ENCODE measurements at places on chromosomes 4 and X. TPM values are rescaled to one million over a fixed set of nuclear protein-coding genes. Genes with fewer than 3 reads are reported as not detected.

GRCh38 chr4:6720202-6720699, 4.3 kb downstream of the BLOC1S4 start:
- no peak overlapping the region for H3K27ac ChIP-seq
- DNase-seq, result peak; percentile 88

Gene CXCL1
- total RNA-seq, result 5.4 TPM

- H3K27me3 ChIP-seq, result no peaks in the 10 kb centered on the region
- no peak overlapping the region for H3K27ac ChIP-seq
- no peak overlapping the region for H3K4me3 ChIP-seq
- DNase-seq, result no peak
- no peaks in the 10 kb centered on the region for H3K36me3 ChIP-seq
- no peaks in the 10 kb centered on the region for H3K4me1 ChIP-seq
These were observed 36.6 kb upstream of the GPR78 start for GRCh38 chr4:8543623-8544022.

DNA sequence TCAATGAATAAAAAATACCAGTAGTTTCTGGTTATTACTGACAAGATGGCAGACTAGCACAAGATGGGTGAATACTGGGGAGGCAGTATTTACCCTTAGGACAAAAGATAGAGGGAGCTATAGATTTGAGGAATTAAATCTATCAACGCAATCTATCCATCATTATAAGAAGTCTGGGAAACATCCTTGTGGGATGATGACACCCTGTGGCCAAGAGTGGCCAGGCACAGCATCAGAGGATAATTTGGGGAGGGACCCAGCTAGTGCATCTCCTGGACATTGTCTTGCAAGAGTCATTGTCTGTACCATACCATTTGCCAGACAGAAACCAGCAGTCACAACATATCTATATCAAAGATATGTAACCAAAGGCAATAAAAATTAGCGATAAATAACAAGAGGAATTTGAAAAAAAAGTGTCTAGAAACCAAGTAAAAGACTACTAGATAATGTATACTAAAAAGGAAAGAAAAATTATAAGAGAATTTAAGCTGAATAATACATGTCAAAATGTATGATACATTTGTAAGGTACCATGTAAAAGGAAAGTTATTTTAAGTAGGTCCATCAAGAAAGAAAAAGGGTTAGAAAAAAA, 22.9 kb downstream of the KCTD8 start:
- no peak overlapping the region for H3K27ac ChIP-seq
- H3K4me1 ChIP-seq, result no peaks in the 10 kb centered on the region
- DNase-seq, result no peak
- no peaks in the 10 kb centered on the region for H3K36me3 ChIP-seq
- H3K27me3 ChIP-seq, result no peaks in the 10 kb centered on the region

GRCh38 chrX:151801980-151802379, 67.4 kb downstream of the CNGA2 start:
- no peaks in the 10 kb centered on the region for H3K27me3 ChIP-seq
- H3K36me3 ChIP-seq, result no peaks in the 10 kb centered on the region
- no peaks in the 10 kb centered on the region for H3K4me1 ChIP-seq
- DNase-seq, result no peak
- no peak overlapping the region for H3K4me3 ChIP-seq

DNA sequence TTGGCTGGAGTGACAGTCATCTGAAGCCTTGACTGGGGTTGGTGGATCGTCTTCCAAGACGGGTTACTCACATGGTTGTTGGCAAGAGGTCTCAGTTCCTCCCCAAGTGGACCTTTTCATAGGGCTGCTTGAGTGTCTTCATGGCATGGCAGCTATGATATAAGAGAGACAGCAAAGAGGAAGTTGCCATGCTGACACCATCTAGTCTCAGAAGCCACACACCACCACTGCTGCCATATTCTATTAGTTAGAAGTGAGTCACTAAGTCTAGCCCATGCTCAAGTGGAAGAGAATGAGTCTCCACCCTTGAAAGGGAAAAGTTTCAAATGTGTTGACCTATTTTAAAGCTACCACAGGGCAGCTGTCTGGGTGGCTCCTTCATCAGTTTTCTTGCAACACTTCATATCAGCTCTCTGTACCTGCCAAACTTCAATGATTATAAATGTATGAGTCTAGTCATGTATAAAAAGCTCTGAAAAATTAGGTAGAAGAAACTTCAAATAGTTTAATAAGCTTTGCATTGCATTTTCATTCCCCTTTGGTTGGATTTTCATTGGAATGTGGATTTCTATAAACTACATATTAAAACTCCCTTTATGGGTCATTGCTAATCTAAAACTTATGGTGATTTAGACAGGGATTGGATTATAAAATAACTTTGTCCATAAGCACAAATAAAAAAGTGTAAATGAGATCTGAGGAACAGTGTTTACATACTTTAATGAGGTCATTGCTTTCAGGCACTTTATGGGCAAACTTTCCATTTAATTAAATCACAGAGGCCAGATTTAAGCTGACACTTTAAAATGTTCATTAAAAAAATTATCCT, 68.0 kb upstream of the ATXN3L start:
- H3K27ac ChIP-seq, result no peak overlapping the region
- H3K4me3 ChIP-seq, result no peak overlapping the region
- no peaks in the 10 kb centered on the region for H3K27me3 ChIP-seq
- H3K4me1 ChIP-seq, result no peaks in the 10 kb centered on the region
- no peak for DNase-seq

DNA sequence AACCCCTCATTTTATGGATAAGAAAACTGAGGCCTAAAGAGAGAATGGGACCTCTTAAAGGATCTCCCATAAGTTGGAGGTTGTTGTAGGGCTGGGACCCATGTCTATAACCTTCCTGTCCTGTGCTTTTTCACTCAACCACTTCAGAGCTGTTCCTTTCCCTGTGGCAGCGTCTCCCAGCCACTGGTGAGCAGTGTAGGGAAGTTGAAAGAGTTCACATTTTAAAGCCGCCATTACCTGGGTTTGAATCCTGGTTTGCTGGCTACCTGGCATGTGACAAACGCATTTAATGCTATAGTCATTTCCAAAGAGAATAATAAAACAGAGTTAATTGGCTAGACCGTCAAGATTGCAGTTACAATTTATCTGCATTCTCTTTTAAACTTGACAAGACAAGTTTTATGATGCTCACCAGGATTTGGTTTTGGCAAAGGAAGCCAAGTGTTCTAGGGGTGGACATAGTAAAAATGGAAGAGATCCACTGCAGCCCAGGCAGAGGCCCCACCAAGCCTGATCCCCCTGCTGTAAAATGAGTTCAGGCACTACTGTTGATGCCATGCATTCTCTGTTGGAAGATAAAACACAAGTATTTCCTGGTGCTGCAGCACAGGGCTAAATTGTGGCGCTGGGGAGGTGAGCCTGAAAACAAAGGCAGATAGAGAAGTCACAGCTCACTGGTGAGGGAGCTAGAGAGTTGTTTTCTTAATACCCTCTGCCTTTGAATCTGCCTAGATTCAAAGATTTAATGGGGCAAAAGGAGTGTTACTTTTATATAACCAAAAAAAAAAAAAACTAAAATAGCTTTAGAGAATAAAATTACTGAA, 218.7 kb downstream of the NWD2 start:
- no peak overlapping the region for H3K27ac ChIP-seq
- DNase-seq, result no peak
- H3K4me3 ChIP-seq, result no peak overlapping the region
- no peaks in the 10 kb centered on the region for H3K27me3 ChIP-seq
- H3K36me3 ChIP-seq, result no peaks in the 10 kb centered on the region

DNA sequence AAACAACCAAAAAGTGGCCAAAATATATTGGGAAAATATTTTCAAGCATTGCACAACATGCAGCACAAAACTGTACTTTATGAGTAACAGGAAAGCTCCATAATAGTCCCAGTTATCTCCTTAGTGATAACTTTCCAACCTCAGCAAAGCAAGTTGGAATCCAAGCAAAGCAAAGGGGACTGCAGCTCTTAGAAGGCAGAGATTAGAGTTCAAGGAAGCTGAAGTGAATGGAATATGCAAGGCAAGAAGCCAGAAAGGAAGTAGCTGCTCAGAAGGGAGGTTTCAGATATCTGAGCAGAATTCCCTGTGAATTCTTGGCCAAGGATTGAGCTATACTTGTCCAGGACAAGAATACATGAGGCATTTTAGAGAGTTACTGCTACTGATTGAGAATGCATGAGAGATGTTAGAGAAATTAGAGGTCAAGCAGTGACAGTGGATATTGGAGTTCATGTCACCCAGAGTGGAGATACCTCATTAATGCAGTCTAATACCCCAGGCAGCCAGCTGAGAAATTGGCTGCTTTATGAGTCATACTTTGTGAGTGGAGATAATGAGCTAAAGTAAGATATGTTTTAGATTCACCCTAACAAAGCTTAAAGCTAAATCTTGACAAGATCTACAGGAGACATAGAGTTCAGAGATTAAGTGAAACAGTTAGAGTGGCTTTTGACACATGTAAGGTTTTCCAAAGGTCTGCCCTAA, 102.8 kb downstream of the INPP4B start:
- H3K4me3 ChIP-seq, result no peak overlapping the region
- no peaks in the 10 kb centered on the region for H3K27me3 ChIP-seq
- DNase-seq, result no peak
- no peak overlapping the region for H3K27ac ChIP-seq
- H3K36me3 ChIP-seq, result no peaks in the 10 kb centered on the region

GRCh38 chr4:168632301-168632725, 135.5 kb downstream of the PALLD start:
- peak overlapping the region; percentile 83 for H3K27ac ChIP-seq
- H3K4me1 ChIP-seq, result peaks cover 52% of the 10 kb centered on the region
- no peaks in the 10 kb centered on the region for H3K36me3 ChIP-seq
- H3K4me3 ChIP-seq, result peak overlapping the region; percentile 65

Gene KIT
- 31.8 TPM for total RNA-seq

DNA sequence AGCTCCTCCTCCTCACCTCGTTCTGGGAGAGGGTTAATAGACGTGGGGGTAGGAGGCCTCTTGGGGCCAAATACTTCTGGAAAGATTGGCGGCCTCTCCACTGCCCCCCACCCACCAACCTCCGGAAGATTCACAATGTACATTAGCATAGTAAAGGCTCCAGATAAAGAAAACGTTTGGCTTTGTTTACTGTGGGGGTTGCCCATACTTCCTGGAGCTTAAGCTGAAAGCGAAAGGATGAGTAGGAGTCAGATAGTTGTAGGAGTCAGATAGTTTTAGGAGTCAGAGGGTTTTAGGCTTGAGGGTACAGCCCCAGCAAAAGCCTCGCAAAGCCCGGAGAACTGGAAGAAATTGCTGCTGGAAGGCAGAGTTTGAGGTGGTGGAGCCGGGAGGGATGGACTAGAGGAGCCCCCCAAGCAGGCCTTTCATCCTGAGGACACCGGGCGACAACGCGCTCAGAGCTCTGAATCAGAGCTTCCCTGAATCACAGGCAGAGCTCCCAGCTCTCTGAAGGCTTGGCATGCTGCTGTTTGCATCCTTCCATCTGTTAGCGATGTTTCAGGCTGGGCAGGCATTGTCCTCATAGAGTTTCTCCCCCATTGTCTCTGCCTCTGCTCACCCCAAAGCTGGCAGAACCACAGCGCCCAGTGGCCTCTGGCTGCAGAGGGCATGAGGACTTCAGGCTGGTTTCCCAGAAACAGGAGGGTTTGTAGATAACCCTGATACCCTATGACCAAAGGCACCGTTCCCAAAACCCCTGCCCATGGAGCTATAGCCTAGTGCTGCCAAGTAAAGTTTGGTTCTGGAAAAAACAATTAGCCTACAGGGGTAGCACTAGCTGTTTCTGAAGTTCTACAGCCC, 280.7 kb downstream of the BCOR start:
- no peaks in the 10 kb centered on the region for H3K36me3 ChIP-seq
- no peaks in the 10 kb centered on the region for H3K27me3 ChIP-seq
- no peak overlapping the region for H3K27ac ChIP-seq
- H3K4me3 ChIP-seq, result no peak overlapping the region
- H3K4me1 ChIP-seq, result peaks cover 6% of the 10 kb centered on the region
- DNase-seq, result no peak

DNA sequence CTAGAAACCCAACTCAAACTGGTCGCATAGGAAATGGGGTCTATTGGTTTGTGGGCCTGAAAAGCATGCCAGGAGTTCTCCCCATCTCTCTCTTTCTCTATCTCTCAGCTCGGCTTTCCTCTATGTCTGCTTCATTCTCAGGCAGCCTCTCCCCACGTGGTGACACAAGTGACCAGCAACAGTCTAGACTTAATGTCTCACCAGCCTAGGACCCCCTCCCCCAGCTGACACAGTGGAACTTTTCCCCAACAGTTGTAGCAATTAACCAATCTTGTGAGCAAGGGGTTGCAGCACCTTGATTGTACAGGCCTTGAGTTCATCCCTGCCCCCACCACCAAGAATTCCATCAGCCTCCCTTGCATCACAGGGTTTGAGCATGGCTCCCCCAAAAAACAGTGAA, 159.8 kb upstream of the KIT start:
- H3K36me3 ChIP-seq, result no peaks in the 10 kb centered on the region
- H3K4me3 ChIP-seq, result no peak overlapping the region
- DNase-seq, result no peak
- no peak overlapping the region for H3K27ac ChIP-seq

- H3K27ac ChIP-seq, result no peak overlapping the region
- no peak for DNase-seq
These were observed 23.1 kb upstream of the NAP1L5 start for GRCh38 chr4:88720451-88721428.

Gene RGS12
- total RNA-seq, result 15.7 TPM

DNA sequence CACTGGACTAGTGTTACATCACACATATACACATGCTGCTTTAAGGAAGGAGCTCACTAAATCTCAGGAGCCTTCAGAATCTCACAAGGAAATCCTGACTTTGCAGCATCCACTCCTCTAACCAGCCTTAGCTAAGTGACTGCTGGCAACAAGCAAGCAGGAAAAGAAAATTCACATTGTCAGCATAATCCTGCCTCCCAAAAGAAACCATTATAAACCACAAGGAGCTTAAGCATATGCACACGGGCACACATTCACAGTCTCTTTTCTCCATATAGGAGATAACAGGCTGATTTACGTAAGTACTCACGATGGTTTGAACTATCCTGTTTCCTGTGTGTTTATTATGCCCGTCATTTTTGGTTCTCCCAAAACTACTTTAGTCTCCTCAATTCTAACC, 136.3 kb downstream of the TMEM144 start:
- DNase-seq, result no peak
- no peaks in the 10 kb centered on the region for H3K27me3 ChIP-seq
- no peak overlapping the region for H3K4me3 ChIP-seq
- no peak overlapping the region for H3K27ac ChIP-seq
- no peaks in the 10 kb centered on the region for H3K4me1 ChIP-seq
- H3K36me3 ChIP-seq, result no peaks in the 10 kb centered on the region

DNA sequence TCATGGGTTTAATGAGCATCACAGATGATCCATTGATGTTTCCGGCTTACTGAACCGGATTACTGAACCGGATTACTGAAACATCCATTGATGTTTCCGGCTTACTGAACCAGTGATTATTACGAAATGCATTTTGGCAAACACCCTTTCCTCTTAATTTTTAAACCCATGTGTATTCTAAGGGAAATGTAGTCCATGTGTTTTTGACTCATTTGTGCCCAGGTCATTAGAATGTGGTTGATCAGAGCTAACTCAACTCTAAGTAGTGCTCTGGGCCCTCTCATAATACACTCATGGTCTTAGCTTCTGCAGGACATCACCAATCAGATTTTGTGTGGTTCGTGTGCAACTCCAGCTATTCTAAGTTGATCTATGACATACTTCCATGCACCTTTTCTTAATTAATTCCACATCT, 141.6 kb downstream of the SPATA18 start:
- DNase-seq, result no peak
- H3K27me3 ChIP-seq, result no peaks in the 10 kb centered on the region
- no peak overlapping the region for H3K27ac ChIP-seq
- H3K4me1 ChIP-seq, result no peaks in the 10 kb centered on the region
- no peak overlapping the region for H3K4me3 ChIP-seq
- no peaks in the 10 kb centered on the region for H3K36me3 ChIP-seq

Gene FGF5
- total RNA-seq, result 1.1 TPM

Measured in sigmoid colon (tissue), 7 donors.